G401 (cell line): ENCODE measurements at places on chromosomes 5 and 9. TPM values are rescaled to one million over a fixed set of nuclear protein-coding genes. Genes with fewer than 3 reads are reported as not detected.

Gene MTAP
- total RNA-seq: 15.1 and 17.4 TPM in 2 replicates

Gene STC2
- total RNA-seq: 0.03 and 1.1 TPM in 2 replicates

Gene PCDHGB3
- total RNA-seq: not detected in 2 replicates

Gene CBY3
- total RNA-seq: not detected in 2 replicates

Gene LECT2
- not detected in 2 replicates for total RNA-seq

Gene IFNB1
- not detected in 2 replicates for total RNA-seq

Gene RAPGEF1
- total RNA-seq: 31.0 and 40.8 TPM in 2 replicates

Gene CNOT8
- total RNA-seq: 63.0 and 69.6 TPM in 2 replicates
